Tibial nerve (tissue), 4 donors: ENCODE measurements at places on chromosomes 3 and 15.

DNA sequence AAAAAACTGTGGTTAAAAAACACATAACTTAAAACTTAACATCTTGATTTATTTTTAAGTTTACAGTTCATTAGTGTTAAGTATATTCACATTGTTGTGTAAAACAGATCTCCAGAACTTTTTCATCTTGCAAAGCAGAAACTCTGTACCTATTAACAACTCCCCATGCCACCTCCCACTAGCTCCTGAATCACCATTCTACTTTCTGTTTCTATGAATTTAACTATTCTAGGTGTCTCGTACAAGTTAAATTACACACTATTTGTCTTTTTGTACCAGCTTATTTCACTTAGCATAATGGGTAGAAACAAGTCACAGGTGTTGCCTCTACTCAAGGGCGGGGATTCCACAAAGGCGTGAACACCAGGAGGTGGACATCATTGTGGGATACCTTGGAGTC lies 43.2 kb downstream of the CRTC3 start:
- H3K4me1 ChIP-seq: peaks cover 21% of the 10 kb centered on the region
- H3K36me3 ChIP-seq: no peaks in the 10 kb centered on the region
- DNase-seq: no peak

DNA sequence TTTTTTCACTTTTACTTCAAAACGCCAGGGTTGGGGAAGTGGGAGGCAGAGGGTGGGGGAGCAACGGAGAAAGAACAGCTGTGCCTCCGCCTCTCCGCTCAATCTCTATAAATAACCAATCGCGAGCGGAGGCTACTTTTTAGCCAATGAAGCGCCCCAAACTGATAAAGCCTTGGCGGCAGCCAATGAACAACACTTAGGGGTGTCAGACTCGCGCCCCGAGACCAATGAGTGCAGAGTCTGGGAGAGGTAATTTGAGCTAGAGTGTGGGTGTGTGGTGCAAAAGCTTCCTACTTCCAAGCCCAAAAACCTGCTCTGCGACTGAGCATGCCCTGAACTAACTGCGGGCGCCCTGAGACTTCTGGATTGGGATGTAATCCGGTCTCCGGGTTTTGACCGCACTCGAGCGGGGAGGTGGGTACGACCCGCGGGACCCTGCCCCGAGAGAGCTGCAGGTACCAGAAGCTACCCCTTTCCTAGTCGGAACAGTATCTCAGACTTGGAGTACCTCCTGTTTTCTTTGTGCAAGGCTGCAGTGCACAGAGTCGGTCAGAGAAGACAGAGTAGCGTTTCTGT lies 800 bp upstream of the RAP2B start:
- H3K4me1 ChIP-seq: peaks cover 32% of the 10 kb centered on the region
- H3K27ac ChIP-seq: peak overlapping the region; percentile 95
- no peaks in the 10 kb centered on the region for H3K36me3 ChIP-seq
- H3K27me3 ChIP-seq: no peaks in the 10 kb centered on the region

DNA sequence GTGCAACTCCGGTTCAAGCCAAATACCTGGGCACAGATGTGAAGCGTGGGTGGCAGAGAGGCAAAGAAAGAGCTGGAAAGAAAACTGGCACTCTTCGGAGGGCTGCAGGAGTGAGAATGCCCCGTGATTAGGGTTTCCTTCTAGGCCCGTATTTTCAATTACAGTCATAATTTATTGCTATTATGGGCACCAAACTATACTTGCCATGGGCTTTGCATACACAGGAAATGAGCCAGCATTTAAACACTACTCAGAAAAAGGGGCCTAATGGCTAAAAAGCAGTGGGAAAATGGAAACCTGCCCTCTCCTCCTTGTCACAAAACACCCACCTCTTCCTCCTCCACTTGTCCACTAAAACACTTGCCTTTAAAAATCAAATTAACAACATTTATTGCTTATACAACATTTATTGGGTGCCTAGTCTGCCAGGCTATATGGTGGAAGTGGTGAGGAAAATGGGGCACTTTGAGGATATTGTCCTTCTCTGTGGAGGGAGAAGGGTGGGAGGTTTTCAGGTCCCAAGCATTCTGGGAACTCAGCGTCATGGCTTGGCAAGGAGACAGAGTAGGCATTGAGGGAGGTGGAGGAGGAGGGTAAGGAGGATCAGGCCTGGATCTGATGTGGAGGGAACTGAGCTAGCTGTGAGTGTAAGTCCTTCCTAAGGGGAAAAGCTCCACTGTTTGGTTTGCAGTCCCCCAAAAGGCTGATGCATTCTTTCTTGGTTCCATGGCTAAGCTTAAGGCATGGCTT lies 160.9 kb downstream of the SLCO3A1 start:
- no peak overlapping the region for H3K27ac ChIP-seq
- H3K27me3 ChIP-seq: no peaks in the 10 kb centered on the region

DNA sequence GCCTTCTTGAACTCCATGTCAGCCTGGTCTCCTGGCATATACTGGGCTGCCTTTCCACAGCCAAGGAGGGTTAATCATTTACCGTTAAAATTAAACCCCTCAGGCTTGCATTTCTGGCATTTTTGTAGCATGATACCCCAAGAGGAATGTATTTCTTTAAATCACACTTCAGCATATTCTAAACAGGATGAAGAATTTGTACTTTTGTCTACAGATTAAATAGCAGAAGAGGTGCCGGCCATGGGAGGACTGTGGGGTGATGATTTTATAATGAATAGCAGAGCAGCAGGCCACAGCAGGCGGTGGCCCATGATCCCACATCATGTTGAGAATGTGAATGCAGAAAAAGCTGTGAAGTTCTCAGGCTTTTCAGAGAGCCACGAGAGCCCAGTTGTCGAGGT lies 90.2 kb downstream of the ARNT2 start:
- H3K27ac ChIP-seq: no peak overlapping the region
- H3K36me3 ChIP-seq: no peaks in the 10 kb centered on the region
- no peak overlapping the region for H3K4me3 ChIP-seq
- no peaks in the 10 kb centered on the region for H3K27me3 ChIP-seq
- DNase-seq: no peak

DNA sequence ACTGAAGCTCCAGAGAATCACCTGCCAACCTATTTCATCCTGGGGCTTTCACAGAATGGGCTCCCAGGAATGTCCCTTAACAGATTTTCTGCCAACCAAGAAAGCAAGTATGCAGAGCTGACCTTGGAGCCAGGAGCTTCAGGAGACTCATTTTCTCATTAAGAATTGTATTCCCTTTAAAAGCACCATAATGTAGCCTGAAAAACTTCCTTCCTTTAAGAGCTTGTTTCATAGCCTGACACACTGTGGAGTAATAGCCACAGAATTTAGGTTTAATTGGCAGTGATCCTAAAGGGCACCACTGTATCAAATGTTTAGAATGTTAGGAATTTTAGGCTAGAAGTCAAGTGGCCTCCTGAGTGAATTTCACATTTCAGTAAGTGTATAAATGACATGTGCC lies 309.8 kb downstream of the GBE1 start:
- H3K4me3 ChIP-seq: no peak overlapping the region
- no peaks in the 10 kb centered on the region for H3K36me3 ChIP-seq
- no peak overlapping the region for H3K27ac ChIP-seq
- no peak for DNase-seq
- H3K4me1 ChIP-seq: no peaks in the 10 kb centered on the region
